ENCODE measurements at places on chromosomes 1 and 21.

- DNase-seq, result no peak
Observed at GRCh38 chr1:183806125-183806524, 1.2 kb downstream of the RGL1 start.

- DNase-seq, result no peak
Observed at GRCh38 chr1:17201201-17202021, 3.5 kb upstream of the PADI1 start.

DNA sequence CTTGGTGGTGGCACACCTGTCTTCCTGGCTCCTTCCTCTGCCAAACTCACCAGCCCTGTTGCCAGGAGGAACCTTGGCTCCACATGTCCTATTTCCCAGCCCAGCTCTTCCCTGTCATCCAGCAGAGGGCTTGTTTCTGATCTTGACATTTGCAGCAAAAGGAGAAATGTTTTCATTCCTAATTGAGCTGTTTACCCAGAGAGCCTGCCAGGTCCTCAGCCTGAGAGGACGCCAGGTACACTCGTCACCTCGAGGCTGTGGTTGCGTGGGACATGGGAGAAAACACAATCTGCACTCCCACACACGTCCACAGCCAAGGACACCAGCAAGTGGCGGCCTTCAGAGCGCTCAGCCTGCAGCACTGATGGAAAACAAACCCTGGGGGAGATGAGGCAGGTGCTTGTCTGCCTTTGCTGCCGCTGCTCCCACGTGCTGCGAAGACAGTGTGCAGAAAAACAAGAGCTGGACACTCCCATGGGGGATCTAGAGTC lies 132.8 kb upstream of the CD34 start:
- no peak for DNase-seq

DNA sequence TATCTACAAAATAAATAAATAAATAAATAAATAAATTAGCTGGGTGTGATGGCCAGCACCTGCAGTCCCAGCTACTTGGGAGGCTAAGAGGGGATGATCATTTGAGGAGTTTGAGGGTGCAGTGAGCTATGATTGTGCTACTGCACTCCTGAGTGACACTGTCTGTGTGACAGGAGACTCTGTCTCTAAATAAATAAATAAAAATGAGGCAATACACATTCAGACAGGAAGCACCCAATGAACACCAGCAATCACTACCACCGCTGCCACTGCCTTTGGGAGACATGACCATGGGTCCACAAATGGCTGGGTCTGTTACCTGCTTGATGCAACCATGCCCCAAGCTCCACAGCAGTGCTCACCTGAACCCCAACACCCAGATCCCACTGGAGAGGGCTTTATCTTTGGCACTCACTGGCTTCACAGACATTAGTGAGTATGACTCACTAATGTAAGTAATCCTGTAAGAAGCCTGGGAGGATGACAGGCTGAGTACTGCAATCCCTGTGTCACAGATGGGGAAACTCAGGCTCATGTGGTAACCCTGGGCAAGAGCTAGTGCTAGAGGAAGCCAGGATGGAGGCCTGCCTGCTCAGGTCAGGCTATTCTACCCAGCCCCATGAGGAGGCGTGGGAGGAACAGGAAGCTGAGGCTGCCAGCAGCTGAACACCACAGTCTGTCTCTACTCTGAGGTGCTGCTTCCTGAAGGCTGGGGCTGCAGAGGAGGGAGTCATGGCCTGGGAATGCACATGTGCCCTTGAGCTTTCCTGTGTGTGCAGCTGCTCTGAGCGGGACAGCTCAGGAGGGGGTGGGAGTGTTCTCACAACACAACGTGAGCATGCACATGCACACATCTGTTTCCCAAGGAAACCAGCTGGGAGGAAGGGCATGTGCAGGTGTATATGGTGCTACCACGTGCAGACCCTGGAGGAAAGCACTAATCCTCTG lies 43.0 kb downstream of the SLC9A1 start:
- DNase-seq, result no peak

DNA sequence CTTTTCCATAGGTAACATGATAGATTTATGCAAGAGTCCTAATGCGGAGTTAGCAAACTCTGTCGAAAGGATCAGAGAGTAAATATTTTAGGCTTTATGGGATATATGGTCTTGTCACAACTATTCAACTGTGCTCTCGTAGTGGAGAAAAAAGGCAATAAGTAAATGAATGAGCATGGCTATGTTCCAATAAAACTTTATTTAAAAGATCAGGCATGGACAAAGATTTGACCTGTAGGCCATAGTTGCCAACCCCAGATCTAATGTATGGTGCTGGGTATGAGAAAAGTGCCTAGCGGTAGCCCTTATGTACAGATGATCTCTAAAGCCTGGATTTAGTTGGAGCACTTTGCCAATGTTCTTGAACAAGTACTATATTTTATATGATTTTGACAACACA lies 498.8 kb upstream of the C1orf87 start:
- no peak for DNase-seq

GRCh38 chr1:235108876-235109275 lies 19.8 kb downstream of the TOMM20 start:
- DNase-seq, result no peak

GRCh38 chr1:159959451-159959850 lies 5.4 kb upstream of the SLAMF9 start:
- DNase-seq, result no peak

GRCh38 chr21:14690886-14691285 lies 144.8 kb upstream of the SAMSN1 start:
- no peak for DNase-seq

DNA sequence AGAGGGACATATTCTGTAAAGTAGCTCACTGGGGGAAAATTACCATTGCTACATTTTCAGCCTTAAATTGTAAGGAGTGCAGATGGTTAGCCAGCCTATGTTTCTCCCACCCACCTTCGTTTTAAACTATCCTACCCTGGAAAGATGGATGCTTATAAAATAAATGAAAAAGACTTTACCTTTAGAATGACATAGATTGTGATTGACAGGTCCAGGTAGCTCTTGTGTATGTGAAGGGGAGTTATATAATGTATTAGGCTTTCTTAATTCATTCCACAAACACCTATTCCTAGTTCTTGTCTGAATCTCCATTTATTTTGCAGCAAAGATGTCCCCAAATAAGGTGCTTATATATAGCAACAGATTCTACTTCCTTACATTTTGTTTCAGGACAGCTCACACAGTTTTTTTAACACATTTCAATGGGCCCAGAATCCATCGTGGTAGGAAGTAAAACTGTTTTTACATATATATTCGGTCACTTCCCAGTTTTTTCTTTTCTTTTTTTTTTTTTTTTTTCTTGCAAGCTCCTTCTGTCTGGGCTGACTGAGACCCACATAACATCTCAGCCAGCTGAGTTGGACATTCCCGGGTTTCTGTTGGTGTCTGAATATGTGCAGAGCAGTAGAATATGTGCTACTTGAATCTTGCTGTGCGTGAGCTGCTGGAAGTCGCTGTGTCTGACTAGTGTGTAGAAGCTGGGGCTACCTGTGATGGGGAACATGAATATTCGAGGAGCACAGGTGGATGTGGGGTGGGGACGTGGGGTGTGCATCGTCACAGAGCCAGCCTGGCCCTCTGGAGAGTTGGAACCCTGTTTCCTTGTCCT lies 27.8 kb downstream of the UCK2 start:
- DNase-seq, result no peak

- DNase-seq, result no peak
Observed at GRCh38 chr1:116754198-116754977, at the start of gene CD2. Gene CD2 (plus strand): TSS chr1:116754430. CDS start chr1:116754493, 63 bp downstream.

DNA sequence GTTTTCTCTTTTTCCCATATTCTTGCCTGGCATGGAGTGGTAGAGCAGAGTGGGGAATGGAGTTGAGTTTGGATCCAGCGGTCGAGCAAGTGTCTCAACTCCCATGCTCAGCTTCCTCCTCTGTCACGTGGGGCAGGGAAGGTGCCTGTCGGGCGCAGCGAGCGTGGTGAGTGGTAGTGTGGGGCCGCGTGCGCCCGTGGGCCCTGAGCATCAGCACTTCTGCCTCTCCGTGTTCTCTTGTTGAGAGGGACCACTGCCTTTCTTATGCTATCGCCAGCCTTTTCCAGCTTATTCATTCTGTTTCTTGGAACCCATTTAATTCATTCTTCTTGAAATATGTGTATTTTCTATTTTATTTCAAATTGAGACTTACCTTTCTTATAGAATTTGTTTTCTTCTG lies 65.1 kb downstream of the ADARB1 start:
- DNase-seq, result no peak

DNA sequence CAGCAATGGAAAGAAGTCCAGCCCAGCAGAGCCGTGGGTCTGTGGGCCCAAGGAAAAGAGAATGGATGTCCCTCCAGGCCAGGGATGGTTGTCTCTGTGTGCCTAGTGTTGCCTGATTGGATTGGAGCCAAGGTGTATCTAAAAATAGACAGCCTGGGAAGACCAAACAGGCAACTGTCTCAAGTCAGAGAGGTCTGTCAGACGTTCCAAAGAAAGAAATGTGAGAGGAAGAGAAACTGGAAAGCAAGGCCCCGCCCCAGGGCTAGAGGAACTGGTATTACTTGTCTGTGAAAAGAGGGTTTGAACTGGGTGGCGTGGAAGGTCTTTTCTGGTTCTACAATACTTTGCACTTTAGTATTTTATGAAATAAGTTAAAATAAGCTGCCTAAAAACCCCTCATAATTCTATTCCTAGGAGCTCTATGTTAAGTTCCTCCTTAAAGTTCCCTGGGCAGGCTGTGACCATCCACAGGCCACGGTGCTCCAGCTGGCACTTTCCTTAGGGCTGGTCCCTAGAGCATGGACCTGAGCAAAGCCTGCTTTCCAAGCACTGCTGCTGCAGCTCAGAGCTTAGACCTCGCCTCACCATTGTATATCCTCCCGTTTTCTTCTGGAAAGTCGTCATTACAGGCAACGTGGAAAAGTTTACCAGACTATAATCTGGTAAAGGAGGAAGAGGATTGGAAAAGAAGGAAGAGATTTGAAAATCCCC lies 151.6 kb downstream of the DISC1 start:
- no peak for DNase-seq

- no peak for DNase-seq
Observed at GRCh38 chr1:205930195-205930577, 13.1 kb downstream of the SLC26A9 start.

- DNase-seq, result no peak
Observed at GRCh38 chr1:86339014-86339812, 56.9 kb downstream of the ODF2L start.

DNA sequence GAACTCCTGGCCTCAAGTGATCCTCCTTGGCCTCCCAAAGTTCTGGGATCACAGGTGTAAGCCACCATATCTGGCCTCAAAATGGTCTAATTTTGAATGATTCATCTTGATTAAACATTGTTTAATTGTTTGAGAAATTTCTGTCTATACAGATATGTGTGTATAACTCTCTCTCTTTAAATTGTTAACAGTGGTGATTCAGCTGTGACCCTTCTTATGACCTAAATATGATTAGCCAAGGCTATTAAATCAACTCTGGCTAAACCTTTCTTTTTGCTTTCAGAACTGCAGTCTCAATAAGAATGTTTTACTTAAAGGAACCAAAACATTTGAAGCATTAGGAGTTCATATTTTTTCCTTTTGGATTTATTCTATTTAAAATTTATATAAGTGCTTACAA lies 19.2 kb upstream of the B3GALT5 start:
- no peak for DNase-seq

GRCh38 chr1:183417772-183418491 lies at the start of gene NMNAT2:
Gene NMNAT2 (minus strand): TSS chr1:183418380. CDS start chr1:183418267, 113 bp downstream.
- no peak for DNase-seq

DNA sequence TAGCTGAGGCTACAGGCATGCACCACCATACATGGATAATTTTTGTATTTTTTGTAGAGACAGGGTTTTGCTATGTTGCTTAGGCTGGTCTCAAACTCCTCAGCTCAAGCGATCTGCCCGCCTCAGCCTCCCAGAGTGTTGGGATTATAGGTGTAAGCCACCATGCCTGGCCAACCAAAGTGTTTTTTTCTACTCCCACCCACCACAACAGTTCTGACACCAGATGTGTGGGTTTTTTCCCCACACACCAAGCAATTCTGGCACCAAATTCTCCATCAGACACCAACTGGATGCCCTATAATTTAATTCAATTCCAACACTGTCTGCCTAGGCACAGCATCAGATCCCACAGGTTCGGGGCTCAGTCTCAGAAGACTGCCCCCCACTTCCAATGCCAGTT lies 20.6 kb upstream of the KLHDC8A start:
- DNase-seq, result no peak

GRCh38 chr1:197062692-197063091 lies 4.4 kb downstream of the F13B start:
- no peak for DNase-seq

- DNase-seq, result no peak
Observed at GRCh38 chr1:93723733-93724270, 42.2 kb upstream of the BCAR3 start.

DNA sequence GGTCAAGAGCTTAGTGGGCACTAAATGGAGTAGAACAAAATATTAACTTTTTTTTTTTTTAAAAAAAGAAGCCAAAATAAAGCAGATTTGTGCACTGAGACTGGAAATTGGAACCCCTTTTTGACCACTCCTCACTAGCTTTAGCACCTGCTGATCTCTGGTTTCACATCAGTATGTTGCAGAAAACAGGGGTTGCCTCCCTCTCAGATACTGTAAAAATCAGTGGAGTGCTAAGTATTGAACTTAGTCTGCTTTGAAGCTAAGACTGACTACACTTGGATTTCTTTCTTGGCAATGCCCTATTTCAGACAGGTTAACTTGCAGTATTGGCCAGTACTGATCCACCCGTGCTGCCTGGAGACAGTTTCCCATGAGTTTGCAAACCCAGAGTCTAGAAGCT lies 2.7 kb upstream of the KIAA0040 start:
- no peak for DNase-seq

- DNase-seq, result no peak
Observed at GRCh38 chr1:26780344-26780957, 7.3 kb upstream of the PIGV start.

- DNase-seq, result no peak
Observed at GRCh38 chr1:36944883-36945282, 89.4 kb downstream of the GRIK3 start.

- no peak for DNase-seq
Observed at GRCh38 chr21:27425172-27425571, 458.3 kb upstream of the ADAMTS5 start.

Data from stimulated activated CD8-positive, alpha-beta memory T cell treated with anti-CD3 and anti-CD28 coated beads, Interleukin-15, amount 100 ng/mL, for 24 hours (primary cell).